ENCODE measurements at places on chromosomes 11 and 22.

GRCh38 chr11:1533342-1533725, 38.7 kb downstream of the DUSP8 start:
- H3K4me3 ChIP-seq: no peak overlapping the region
- H3K27me3 ChIP-seq: peaks cover 6% of the 10 kb centered on the region
- H3K4me1 ChIP-seq: peaks cover 39% of the 10 kb centered on the region
- DNase-seq: no peak

GRCh38 chr11:75229466-75229865, 11.1 kb upstream of the TPBGL start:
- no peaks in the 10 kb centered on the region for H3K4me1 ChIP-seq
- H3K27ac ChIP-seq: no peak overlapping the region
- H3K36me3 ChIP-seq: no peaks in the 10 kb centered on the region
- H3K27me3 ChIP-seq: peaks cover 5% of the 10 kb centered on the region

DNA sequence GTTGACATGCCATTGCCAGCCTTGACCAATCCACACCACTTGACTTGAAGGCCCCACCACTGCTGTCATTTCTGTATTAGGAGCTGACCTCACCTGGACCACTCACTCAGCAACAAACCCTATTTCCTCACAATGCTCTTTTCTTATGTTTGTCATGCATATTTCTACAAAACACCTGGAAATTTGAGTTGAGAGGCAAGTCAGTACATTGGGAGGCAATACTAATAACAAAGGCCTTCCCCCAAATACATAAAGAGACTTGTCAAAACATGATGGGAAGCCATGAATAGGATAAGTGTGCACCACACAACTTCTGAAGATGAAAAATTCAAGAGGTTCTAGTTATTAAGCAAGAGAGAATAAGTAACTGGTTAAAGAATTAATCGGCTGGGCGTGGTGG, 77.9 kb upstream of the POU2AF2 start:
- no peaks in the 10 kb centered on the region for H3K36me3 ChIP-seq
- no peak overlapping the region for H3K4me3 ChIP-seq
- no peak overlapping the region for H3K27ac ChIP-seq
- no peaks in the 10 kb centered on the region for H3K4me1 ChIP-seq
- peaks cover 2% of the 10 kb centered on the region for H3K27me3 ChIP-seq

- H3K36me3 ChIP-seq: no peaks in the 10 kb centered on the region
- no peak overlapping the region for H3K4me3 ChIP-seq
- no peak overlapping the region for H3K27ac ChIP-seq
- H3K27me3 ChIP-seq: no peaks in the 10 kb centered on the region
- no peak for DNase-seq
- no peaks in the 10 kb centered on the region for H3K4me1 ChIP-seq
These were observed 62.7 kb downstream of the ISX start for GRCh38 chr22:35128637-35129036.

DNA sequence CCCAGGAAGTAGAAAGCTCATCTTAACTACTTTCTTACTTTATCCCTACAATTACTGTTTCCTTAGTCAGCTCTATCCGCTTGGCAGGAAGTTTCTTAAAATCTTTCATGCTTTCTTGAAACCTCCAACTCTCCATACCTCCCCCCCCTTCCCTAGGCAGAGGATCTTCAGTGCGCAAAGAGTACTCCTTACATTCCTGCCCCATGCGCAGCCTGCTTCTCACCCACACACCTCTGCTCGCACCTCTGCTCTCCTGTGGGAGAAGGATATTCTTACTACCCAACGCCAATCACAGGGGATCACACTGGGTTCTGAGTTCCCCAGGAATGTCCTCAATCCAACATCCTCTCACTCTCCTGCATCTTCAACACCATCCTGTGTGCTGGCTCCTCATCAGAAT, 12.3 kb downstream of the TCF20 start:
- no peak overlapping the region for H3K27ac ChIP-seq
- H3K4me3 ChIP-seq: no peak overlapping the region
- no peaks in the 10 kb centered on the region for H3K4me1 ChIP-seq

DNA sequence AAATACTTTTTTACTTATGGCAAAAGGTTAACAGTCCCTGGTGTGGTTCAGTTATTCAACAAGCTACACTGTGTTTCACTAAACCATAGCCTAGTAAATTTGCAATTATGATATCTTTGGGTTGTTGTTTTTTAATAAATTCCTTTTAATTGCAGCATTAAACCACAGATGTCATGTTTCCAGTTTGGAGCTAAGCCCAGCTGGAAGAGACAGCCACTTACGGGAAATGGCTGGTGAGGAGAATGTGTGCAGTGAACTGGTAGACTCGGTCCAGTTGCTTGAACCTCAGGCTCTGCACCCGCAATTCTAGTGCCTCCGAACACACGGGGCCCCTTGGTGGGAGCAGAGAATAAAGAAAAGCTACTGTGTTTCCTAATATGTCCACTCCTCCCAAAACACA, 70.8 kb downstream of the WNT11 start:
- no peaks in the 10 kb centered on the region for H3K27me3 ChIP-seq
- no peak overlapping the region for H3K27ac ChIP-seq
- H3K36me3 ChIP-seq: no peaks in the 10 kb centered on the region
- DNase-seq: no peak

DNA sequence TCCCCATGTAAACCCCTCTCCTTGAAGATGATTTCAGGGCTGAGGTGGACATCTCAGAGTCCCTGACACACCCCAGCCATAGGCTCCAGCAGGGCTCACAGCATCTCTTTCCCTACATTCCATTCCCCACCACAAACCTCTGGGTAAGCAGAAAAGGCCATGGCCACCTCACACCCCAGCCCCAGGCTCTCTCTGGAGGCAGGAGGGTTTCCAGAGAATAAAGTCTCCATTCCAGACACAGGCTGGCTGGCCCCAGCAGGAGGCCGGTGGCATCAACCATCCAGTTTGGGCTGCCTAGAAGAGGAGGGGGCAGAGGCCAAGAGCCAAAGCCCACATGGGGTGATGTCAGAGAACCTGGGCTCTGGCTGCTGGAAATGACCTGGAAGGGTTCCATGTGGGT, 61.4 kb downstream of the TP53I11 start:
- H3K36me3 ChIP-seq: no peaks in the 10 kb centered on the region
- H3K27me3 ChIP-seq: peaks cover 35% of the 10 kb centered on the region
- no peak overlapping the region for H3K4me3 ChIP-seq
- peaks cover 12% of the 10 kb centered on the region for H3K4me1 ChIP-seq
- DNase-seq: peak; percentile 32

- no peak overlapping the region for H3K27ac ChIP-seq
- H3K27me3 ChIP-seq: no peaks in the 10 kb centered on the region
- no peak overlapping the region for H3K4me3 ChIP-seq
- no peak for DNase-seq
These were observed 36.8 kb downstream of the ALG9 start for GRCh38 chr11:111834432-111835163.

- H3K27ac ChIP-seq: no peak overlapping the region
- H3K36me3 ChIP-seq: no peaks in the 10 kb centered on the region
- no peak for DNase-seq
- H3K27me3 ChIP-seq: peaks cover 14% of the 10 kb centered on the region
- H3K4me3 ChIP-seq: no peak overlapping the region
- no peaks in the 10 kb centered on the region for H3K4me1 ChIP-seq
These were observed 29.4 kb downstream of the IFT27 start for GRCh38 chr22:36746375-36746970.

- DNase-seq: no peak
- H3K27ac ChIP-seq: no peak overlapping the region
- H3K4me1 ChIP-seq: no peaks in the 10 kb centered on the region
- H3K36me3 ChIP-seq: no peaks in the 10 kb centered on the region
- no peak overlapping the region for H3K4me3 ChIP-seq
These were observed 32.2 kb downstream of the GNB1L start for GRCh38 chr22:19822301-19823117.

- peak; percentile 72 for DNase-seq
- peaks cover 12% of the 10 kb centered on the region for H3K4me1 ChIP-seq
- H3K4me3 ChIP-seq: no peak overlapping the region
These were observed 189.3 kb upstream of the MTMR2 start for GRCh38 chr11:96113193-96113681.

Measured in astrocyte (in vitro differentiated cells and primary cell).